ENCODE measurements at places on chromosomes 1 and 21. TPM values are rescaled to one million over a fixed set of nuclear protein-coding genes. Genes with fewer than 3 reads are reported as not detected.

The OR2L5 gene
- not detected for total RNA-seq

The PADI3 gene
- 2.2 TPM for total RNA-seq

The LAMC2 gene
- total RNA-seq: 9.4 TPM

The IGSF3 gene
- total RNA-seq: 56.5 TPM

The SLAMF7 gene
- total RNA-seq: 3.2 TPM

The TMPRSS2 gene
- 22.6 TPM for total RNA-seq

The TMEM125 gene
- 5.2 TPM for total RNA-seq

The TESK2 gene
- 4.2 TPM for total RNA-seq

The C1orf53 gene
- not detected for total RNA-seq

DNA sequence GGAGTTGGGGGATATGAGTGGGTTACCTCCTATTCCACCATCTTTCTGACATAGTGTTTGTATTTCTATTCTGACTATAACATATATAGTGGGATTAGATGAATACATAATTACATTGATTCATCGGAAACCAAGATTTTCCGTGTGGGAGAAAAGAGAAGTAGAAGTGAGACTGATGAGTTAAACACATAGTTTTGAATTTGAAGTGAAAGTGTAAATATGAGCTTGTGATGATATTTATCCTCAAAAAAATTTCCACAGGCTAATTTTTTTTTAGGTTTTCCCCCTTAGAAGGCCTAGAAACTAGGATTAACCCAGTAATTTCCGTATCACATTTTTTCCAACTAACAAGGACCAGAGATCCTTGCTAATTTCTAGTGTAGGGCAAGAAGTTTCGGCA, 6.9 kb downstream of the CD1B start:
- no peak overlapping the region for H3K4me3 ChIP-seq
- no peaks in the 10 kb centered on the region for H3K36me3 ChIP-seq
- no peak overlapping the region for H3K27ac ChIP-seq

GRCh38 chr1:85824066-85824840, 116.0 kb upstream of the ZNHIT6 start:
- no peaks in the 10 kb centered on the region for H3K4me1 ChIP-seq
- DNase-seq: no peak
- H3K27me3 ChIP-seq: no peaks in the 10 kb centered on the region
- H3K36me3 ChIP-seq: no peaks in the 10 kb centered on the region
- no peak overlapping the region for H3K27ac ChIP-seq

GRCh38 chr1:114725230-114725629, 8.7 kb upstream of the NRAS start:
- no peak for DNase-seq
- no peak overlapping the region for H3K4me3 ChIP-seq
- H3K36me3 ChIP-seq: peaks cover 44% of the 10 kb centered on the region
- no peaks in the 10 kb centered on the region for H3K27me3 ChIP-seq
- H3K27ac ChIP-seq: no peak overlapping the region

DNA sequence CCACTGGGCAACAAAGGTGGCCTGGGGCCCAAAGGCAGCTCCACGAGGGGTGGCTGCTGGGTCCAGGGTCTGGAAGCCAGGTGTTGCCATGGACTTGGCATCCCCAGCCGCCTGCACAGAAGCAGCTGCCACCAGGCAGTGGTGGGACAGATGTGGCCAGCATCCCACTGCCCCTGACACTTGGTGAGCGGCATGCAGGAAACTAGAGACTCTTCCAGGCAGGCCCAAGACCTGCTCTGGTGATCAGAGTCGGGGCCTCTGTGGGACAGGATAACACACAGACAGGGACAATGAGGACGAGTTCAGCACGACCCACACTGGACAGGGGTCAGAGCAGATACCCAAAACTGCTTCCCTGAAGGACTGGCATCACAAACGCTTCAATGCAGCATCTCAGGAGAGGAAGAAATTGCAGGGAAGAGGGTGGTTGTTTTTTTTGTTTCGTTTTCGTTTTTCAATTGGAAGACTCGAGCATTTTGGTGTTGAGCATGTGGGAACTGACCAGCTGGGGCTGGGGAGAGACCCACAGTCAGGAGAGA, 34.1 kb upstream of the RNF187 start:
- peaks cover 11% of the 10 kb centered on the region for H3K4me1 ChIP-seq
- DNase-seq: no peak
- H3K27me3 ChIP-seq: no peaks in the 10 kb centered on the region
- no peak overlapping the region for H3K4me3 ChIP-seq

- H3K36me3 ChIP-seq: no peaks in the 10 kb centered on the region
- no peak overlapping the region for H3K4me3 ChIP-seq
- H3K27ac ChIP-seq: no peak overlapping the region
- H3K27me3 ChIP-seq: no peaks in the 10 kb centered on the region
These were observed 45.4 kb downstream of the TNFSF18 start for GRCh38 chr1:173005196-173005864.

- no peaks in the 10 kb centered on the region for H3K27me3 ChIP-seq
- H3K4me1 ChIP-seq: no peaks in the 10 kb centered on the region
- DNase-seq: no peak
- H3K36me3 ChIP-seq: no peaks in the 10 kb centered on the region
- H3K27ac ChIP-seq: peak overlapping the region; percentile 43
- H3K4me3 ChIP-seq: no peak overlapping the region
These were observed 17.7 kb upstream of the PTPRC start for GRCh38 chr1:198620951-198621824.

GRCh38 chr1:20705203-20705755, 12.5 kb downstream of the KIF17 start:
- DNase-seq: no peak
- H3K4me1 ChIP-seq: no peaks in the 10 kb centered on the region
- no peak overlapping the region for H3K4me3 ChIP-seq
- H3K27me3 ChIP-seq: no peaks in the 10 kb centered on the region
- no peaks in the 10 kb centered on the region for H3K36me3 ChIP-seq

DNA sequence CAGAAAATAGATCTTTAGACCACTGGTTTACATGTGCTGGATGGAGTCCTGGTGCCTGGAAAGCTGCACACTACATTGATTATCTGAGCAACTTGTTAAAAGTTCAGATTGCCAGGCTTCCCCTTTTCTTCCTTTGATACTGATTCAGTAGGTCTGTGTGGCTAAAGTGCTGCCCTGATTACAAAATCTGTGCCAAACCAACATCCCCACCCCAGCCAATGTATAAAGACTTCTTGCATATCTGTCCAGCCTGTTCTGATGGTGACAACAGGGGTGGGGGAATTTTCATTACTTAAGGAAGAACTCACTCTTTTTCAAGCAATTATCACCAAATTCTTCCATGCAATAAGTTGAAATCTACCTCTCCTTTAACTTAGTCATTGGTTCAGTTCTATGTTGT, 135.5 kb downstream of the TNFSF18 start:
- peaks cover 11% of the 10 kb centered on the region for H3K4me1 ChIP-seq
- no peaks in the 10 kb centered on the region for H3K36me3 ChIP-seq
- H3K27me3 ChIP-seq: no peaks in the 10 kb centered on the region
- no peak for DNase-seq
- H3K27ac ChIP-seq: no peak overlapping the region

- H3K36me3 ChIP-seq: no peaks in the 10 kb centered on the region
- no peak overlapping the region for H3K27ac ChIP-seq
- H3K4me1 ChIP-seq: peaks cover 8% of the 10 kb centered on the region
- no peaks in the 10 kb centered on the region for H3K27me3 ChIP-seq
- no peak overlapping the region for H3K4me3 ChIP-seq
These were observed 363.1 kb downstream of the PLPP3 start for GRCh38 chr1:56216218-56216617.

- no peak overlapping the region for H3K4me3 ChIP-seq
- no peaks in the 10 kb centered on the region for H3K27me3 ChIP-seq
- H3K36me3 ChIP-seq: no peaks in the 10 kb centered on the region
- H3K27ac ChIP-seq: no peak overlapping the region
- no peak for DNase-seq
These were observed 562.1 kb downstream of the NPHP4 start for GRCh38 chr1:5430136-5430535.

DNA sequence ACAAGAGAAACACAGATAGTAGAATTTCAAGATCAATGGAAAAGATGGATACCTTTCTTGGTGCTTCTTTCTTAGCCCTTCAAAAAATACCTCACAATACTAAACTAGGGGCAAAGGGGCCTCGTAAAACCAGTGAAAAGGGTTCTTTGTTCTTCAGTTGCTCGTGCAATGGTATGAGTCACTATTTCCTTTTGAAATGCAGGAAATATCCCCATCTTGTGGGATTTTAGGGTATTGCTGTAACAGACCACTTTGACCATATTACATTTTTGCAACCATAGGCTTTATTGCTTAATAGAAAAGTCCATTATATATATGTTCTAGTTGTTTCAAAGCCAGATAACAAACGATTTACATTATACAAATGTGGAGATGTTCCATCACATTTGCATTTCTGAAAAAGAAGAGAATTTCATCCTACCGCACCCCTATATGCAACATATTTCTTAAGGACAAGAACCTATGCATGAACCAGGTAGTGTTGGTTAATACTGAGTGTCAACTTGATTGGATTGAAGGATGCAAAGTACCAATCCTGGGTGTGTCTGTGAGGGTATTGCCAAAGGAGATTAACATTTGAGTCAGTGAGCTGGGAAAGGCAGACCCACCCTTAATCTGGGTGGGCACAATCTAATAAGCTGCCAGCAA, 88.6 kb upstream of the PKN2 start:
- H3K36me3 ChIP-seq: no peaks in the 10 kb centered on the region
- no peak overlapping the region for H3K4me3 ChIP-seq
- H3K27ac ChIP-seq: no peak overlapping the region
- DNase-seq: no peak
- H3K4me1 ChIP-seq: no peaks in the 10 kb centered on the region

- no peaks in the 10 kb centered on the region for H3K36me3 ChIP-seq
- DNase-seq: no peak
- no peaks in the 10 kb centered on the region for H3K27me3 ChIP-seq
- H3K27ac ChIP-seq: no peak overlapping the region
- peaks cover 12% of the 10 kb centered on the region for H3K4me1 ChIP-seq
- no peak overlapping the region for H3K4me3 ChIP-seq
These were observed 35.6 kb downstream of the LYST start for GRCh38 chr1:235831148-235831547.

DNA sequence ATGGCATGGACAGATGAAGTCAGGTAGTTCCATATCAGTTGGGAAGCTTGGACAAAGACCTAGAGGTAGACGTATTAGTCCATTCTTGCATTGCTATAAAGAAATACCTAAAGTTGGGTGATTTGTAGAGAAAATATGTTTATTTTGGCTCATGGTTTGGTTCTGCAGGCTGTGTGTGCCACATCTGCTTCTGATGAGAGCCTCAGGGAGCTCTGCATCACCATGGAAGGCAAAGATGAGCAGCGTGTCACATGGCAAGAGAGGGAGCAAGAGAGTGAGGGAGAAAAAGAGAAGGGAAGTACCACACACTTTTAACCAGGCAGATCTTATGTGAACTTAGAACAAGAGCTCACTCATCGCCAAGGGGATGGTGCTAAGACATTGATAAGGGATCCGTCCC, 9.0 kb downstream of the TSACC start:
- H3K4me3 ChIP-seq: no peak overlapping the region
- H3K36me3 ChIP-seq: no peaks in the 10 kb centered on the region
- no peaks in the 10 kb centered on the region for H3K4me1 ChIP-seq

All from esophagus squamous epithelium (tissue), 5 donors.